ENCODE measurements at places on chromosomes 5 and 9.

- no peak for DNase-seq
Measured at GRCh38 chr5:11222169-11222568, 461.1 kb upstream of the DAP start.

DNA sequence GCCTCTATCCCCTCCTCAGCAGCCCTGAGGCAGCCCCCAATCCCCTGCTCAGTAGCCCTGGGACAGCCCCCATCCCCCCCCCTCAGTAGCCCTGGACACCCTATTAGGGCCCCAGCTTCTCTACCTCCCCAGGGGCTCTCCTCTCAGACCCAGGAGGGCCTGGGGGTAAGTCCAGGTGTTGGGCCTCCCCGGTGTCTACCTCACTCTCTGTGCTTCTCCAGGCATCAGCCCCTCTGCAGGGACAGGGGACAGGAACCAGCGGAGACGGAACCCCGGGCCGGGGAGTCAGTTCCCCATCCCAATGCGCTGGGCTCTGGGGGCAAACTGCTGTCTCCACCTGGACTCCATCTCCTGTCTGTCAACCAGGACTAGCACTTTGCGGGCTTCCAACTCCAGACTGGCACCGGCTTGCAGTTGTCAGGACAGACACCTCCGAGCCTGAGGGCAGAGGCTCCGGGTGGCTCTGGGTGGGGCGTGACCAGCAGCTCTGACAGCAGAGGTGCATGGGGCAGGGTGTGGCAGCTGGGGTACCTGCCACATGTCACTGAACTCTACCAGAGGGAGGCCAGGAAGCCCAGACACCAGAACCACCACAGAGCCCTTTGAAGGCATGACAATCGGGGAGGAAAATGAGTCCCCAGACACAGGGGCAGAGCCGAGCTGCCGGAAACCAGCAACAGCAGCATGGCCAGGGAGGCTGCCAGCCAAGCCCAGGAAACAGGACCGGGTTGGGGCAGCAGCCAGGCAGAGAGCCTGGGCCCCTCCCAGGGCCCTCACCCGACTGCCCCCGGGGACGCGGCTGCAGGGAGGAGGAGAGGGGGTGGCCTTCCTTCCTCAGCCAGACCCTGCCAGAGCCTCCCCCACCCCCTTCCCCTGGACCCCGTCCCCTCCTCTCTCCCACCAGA, 17.7 kb upstream of the UBAC1 start:
- DNase-seq, result peak; percentile 48

- DNase-seq, result no peak
Measured at GRCh38 chr5:157280927-157281326, 15.0 kb downstream of the CYFIP2 start.

DNA sequence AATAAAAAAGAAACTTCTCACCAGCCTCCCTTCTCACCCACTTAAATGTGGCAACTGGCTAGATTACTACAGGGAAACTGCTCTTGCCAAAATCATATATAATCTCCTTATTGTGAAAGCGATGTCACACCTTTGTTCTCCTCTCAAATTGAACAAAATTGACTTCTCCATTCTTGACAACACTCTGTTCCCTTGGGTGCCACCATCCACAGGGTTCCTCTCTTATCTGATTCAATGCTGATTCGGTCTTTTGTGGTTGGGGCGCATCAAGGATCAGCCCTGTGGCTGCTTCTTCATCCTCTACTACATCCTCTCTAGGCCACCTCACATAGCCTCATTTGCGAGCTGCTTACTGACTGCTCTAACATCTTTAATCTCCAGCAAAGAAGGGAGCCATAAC, 86.1 kb downstream of the EDIL3 start:
- DNase-seq, result no peak

GRCh38 chr9:21110708-21111576, 30.7 kb downstream of the IFNW1 start:
- no peak for DNase-seq

DNA sequence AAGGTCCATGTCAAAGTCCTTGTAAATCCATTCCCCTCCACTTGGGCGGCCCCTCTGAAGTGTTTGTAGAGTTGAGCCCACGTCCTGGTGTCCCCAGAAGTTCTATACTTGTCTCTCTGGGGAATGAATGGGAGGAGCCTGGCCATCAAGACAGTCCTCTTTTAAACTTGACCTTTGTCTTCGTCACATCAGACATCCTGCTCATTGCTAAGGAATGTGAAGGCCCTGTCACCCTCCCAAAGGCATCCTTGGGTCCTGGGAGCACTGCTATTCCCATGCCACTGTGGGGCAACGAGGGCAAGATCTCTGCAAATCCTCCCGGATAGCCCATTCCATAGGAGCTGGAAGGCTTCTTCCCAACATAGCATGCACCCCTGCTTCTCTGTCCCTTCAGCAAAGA, 235.5 kb downstream of the SLIT3 start:
- no peak for DNase-seq

DNA sequence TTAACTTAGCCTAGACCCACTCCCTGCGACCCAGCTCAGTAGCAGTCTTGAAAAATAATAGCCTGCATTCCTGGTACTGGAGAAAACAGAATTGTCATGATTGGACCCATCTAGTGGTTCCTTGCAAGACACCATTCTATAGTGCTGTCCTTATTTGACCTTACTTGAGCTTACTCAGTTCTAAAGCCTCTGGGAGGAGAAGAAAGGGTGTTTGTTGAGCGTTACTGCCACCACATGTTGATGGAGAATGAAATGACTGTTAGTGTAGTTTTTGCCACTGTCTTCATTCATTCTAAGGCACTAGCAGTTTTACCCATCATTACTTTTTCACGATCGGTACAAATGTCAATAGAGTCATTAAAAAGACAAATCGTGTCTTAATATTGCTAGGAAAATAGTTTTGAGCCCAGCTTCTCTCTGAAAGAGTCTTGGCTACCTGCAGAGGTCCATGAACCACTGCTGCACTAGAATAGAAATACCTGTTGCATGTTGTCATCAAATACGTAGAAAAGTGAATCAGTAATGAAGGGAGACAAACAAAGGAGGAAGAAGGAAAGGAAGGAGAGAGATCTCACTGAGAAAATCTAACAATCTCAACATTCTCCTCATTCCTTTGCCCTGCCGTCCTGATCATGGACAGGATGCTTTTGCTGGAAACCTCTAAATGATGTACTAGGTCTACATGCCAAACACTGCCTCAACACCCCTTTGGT, 96.0 kb downstream of the LIX1 start:
- DNase-seq, result no peak

DNA sequence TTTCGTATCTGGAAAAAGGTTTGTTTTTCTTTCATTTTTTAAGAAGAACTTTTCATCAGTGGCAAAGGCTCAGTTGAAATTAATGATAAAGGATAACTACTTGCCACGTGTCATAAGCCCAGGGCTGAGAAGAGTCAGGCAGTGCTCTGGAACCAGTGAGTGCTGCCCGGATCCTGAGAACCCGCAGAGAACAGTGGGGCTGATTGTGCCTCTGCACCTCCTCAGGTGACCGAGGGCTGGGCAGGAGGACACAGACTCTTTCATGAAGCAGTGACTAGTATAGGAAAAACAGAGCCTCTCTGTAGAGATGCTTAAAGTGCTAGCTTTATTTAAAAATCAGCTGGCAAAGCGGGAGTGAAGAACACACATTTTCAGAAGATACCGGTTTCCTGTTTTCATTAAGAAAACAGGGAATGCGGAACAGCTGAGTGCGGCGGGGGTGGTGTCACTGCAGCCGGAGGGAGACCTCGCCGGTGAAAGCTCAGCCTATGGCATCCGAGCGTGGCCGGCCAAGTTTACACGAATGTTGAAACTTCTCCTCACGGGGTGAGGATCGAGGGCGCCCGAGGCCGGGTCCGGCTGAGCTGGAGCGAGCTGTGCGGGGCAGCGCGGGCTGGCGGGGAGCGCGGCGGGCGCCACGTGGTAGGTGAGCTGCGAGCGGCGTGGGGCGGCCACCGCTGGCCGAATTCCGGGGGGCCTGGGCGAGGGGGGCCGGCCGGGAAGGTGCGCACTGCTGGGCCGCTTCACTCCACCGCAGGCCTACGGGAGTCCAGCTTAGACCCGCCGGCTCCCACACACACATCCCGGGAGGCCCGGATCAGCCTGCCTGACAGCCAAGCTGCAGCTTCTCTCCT, 134.7 kb upstream of the DMRT1 start:
- peak; percentile 2 for DNase-seq

DNA sequence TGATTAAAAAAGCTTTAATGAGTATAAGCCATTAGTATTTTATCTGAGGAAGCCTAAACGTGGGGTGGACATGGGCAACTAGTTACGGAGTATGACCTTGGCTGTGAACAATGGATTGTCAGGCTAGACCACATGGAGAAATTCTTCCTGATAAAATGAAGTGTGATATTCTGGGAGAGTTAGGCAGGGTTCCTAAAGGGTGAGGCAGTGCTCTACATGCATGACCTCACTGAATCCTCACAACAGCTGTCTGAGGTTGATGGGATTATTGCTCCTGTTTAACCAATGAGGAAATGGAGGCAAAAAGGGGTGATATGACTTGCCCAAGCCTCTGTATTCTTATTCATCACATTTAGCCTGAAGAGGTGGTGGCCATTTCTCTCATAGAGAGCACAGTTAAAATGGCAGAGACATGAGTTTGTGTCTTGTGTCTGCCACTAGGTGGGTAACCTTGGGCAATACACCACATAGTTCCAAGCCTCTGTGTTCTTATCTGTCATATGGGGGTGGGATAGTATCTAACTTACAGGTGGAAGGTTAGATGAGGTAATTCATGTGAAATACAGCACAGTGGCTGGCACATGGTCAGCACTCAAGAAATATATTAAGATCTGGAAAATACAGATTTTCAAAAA, 96.1 kb upstream of the NR3C1 start:
- DNase-seq, result no peak

DNA sequence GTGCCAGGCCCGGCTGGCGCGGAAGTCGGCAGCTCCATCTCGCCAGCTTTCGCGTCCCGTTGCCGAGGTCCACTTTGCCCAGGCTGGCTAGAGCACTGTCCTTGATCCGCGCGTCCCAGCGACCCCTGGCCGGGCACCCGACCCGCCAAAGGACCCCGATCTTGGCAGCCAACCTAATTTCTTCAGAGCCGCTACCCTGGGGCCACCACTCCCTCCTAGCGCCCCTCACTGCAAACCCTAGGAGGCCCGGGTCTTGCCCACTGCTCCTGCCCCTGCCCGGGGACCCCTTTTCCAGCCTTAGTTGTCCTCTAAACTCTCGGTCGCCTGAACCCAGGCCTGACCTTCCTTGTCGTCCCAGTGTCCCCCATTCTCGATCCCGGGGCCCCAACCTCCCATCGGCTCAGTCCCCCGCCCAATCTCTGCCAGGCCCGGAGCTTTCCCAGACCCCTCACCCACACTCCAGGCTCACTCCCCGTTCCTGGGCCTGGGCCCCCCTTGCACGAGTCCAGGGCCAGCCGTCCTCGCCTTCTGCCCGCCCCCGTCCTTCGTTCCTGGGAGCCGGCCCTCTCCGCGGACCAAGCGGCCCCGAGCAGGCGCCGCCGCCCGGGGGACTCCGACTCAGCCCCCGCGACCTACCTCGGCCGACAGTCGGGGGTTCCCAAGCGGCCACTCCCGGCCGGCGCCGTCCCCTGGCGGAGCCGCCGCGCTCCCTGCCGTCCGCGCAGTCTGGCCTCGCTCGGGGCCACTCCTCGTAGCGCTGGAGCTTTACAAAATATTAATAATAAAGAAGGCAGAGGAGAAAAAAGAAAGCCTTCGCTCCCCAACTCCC, 701 bp upstream of the LMX1B start:
- DNase-seq, result no peak

DNA sequence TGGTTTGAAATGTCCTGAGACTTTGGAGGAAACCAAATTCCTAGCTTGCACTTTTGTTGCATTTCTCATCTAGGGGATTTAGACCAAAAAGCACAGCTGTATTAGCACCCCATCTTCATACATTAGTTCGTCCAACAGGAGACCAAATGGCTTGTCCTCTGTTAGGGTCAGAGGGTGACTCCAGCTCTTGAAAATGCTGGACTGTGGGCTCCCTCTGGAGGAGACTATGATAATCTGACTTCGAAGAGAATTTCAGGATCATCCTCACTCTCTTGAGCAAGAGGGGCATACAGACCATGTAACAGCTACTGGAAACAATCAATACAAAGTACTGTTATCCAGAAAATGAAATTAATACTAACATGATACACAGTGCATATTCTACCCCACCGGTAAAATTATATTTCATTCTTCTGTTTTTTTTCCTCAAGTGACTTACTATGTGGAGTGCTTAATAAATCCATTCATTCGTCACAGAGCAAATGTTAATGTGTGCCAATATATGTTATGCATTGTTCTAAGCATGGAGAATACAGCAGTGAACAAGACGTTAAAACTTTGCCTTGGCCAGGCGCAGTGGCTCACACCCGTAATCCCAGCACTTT, 63.7 kb upstream of the PPP2CA start:
- peak; percentile 11 for DNase-seq

DNA sequence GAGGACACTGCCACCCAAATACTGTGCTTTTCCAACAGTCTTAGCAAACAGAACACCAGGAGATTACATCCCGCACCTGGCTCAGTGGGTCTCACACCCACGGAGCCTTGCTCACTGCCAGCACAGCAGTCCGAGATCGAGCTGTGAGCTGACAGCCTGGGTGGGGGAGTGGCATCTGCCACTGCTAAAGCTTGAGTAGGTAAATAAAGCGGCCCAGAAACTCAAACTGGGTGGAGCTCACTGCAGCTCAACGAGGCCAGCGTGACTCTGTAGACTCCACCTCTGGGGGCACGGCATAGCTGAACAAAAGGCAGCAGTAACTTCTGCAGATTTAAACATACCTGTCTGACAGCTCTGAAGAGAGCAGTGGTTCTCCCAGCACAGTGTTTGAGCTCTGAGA, 28.8 kb downstream of the EPB41L4A start:
- DNase-seq, result no peak

GRCh38 chr5:15069407-15069905, 197.9 kb upstream of the ANKH start:
- DNase-seq, result no peak

DNA sequence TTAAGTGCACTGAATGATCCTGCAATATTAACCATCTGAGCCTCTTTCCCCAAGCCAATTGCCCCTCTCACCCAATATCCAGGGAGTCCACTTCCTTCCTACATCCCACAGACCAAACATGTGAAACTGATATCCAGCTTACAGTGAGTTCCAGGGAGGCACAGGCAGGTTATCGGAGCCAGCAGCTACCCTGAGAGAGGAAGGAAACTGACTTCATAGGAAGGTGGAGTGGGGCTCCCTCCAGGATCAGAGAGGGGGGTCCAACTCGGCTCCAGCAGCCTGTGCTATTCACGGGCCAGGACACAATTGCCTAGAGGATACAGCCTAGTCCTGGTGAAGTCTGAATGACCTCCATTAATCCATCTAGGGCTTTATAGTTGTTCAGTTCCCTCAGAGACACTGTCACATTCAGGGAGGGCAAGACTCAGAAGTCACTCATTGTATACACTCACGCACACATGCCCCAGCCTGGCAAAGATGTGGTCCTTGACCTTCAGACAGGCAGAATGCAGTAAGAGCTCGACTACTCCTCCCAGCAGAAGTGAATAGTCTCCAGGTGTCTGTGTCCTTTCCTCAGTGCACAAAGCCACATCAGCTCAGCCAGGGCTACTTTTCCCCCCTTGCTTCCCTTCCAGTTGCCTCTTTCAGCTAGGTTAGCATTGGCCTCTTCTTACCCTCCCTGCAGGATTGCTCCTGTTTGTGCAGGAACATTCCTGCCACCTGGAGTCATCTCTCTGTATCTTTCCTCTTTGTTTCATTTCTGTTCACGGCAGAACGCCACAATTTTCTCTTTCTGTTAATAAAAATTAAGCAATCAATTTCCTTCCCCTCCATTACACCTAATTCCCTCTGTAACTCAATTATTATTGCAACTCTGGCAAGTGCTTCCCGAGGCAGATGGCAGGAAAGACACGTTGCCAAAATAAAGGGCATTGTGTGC, 501.7 kb downstream of the ARHGEF28 start:
- no peak for DNase-seq

- no peak for DNase-seq
Measured at GRCh38 chr5:35229076-35230037, 930 bp downstream of the PRLR start.

All from activated T-cell treated with anti-CD3 and anti-CD28 coated beads for 1 hour (primary cell).